ENCODE measurements at places on chromosomes 7 and 10.

GRCh38 chr7:32250003-32250402, 179.8 kb upstream of the PDE1C start:
- no peak for DNase-seq

GRCh38 chr10:43218206-43218950, 48.5 kb downstream of the RASGEF1A start:
- DNase-seq = no peak

- DNase-seq = no peak
These were observed 835 bp upstream of the COL28A1 start for GRCh38 chr7:7536396-7537019.

- DNase-seq = no peak
These were observed 8.6 kb downstream of the FBXW4 start for GRCh38 chr10:101686133-101686925.

DNA sequence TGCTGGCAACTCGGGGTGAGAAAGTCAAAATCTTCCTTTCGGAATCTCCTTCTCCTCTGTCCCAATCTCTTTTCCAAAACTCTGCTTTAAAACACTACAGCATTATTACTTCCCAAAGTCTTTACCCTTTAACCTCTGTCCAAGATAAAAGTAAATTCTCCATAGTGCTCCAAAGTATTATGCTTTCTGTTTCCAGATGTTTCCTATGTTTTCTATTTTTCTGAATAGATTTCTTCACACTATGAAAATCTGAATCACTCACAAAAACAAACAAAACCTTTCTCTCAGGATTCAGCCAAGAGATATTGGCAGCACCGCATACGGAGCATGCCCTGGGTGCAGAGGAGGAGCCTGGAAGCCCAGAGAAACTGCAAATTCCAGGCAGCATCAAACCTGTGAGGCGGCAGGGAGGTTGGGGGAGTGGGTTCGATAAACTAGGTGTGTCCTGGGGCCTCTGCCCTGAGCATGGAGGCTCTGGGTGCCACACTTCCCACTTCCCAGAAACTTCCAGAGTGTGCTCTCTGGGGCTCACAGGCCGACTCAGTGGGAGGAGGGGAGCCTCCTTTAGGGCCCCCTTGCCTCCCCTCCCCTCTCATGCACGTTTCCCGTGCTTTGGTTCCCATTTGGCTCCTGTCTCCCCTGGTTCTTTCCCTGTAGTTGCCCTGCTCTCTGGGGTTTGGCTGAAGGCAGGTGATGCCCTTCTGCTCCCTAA, 35.6 kb downstream of the VIPR2 start:
- no peak for DNase-seq

DNA sequence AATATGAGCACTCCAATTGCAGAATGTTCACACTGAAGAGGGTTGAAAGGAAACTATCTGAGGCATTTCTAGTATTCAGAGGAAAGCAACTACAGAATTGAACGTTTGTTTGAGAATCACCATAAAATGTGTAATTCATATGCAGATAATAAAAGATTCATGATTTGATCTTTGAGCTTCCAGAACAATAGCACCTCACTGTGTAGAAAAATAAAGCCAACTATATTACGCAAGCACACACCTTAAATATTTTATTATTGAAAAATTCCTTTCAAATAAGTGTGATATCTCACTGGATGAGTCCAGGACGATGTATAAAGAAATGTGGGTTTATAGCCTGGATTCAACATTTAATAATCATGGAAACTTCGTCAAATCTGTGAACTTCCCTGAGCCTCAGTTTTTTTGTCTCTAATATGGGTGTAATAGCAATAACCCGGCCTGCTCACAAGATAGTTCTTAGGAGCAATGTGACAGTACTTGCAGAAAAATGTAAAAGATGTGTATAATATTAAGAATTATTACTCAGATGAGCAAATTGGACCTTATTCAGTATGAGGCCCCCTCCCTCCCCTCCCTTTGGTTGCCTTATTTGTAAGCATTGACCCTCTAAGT, 11.5 kb upstream of the CAV2 start:
- DNase-seq = no peak

DNA sequence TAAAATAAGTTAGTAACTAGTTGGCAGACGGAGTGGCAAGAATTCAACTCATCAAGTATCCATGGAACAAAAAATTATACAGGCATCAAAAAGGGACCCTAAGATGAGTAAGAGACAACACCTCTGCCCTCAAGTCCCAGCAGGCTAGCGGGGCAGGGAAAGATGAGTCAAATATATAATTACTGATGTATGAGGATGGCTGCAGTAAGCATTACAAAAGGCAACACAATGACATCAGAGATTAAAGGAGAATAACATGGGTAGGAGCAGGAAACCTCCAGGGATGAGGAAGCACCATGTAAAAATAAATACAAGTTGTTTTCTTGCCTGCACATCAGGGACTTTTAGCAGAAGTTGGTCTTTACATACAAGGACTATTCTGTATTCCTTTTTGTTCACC, 49.4 kb downstream of the SCRN1 start:
- no peak for DNase-seq

GRCh38 chr7:25861601-25862260, 290.3 kb upstream of the NFE2L3 start:
- DNase-seq = no peak

DNA sequence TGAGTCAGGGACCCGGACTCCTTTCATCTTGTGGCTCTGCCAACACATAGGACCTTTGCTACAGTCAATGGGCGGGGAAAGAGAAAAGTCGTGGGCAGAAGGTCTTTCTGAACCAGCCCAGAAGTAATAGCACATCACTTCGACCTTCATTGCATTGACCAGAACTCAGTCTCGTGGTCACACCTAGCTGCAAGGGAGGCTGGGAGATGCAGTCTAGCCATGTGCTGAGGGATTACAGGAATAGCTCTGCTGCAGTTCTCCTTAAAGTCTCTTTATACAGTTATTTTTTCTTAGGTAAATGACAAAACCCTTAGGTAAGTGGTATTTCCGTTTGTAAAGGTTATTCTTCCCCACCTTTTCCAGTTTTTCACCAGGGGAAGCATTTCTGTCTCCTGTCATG, 25.4 kb downstream of the WIPF3 start:
- no peak for DNase-seq

GRCh38 chr10:104084482-104085142, 1.1 kb downstream of the COL17A1 start:
- DNase-seq = no peak

- DNase-seq = no peak
These were observed 362.0 kb upstream of the ADARB2 start for GRCh38 chr10:2099321-2099720.

Data from central memory CD4-positive, alpha-beta T cell (primary cell).